MV-4-11 (cell line): ENCODE measurements at places on chromosomes 5 and 9.

GRCh38 chr5:151182524-151182900 is 24.9 kb upstream of the ANXA6 start:
- no peak for DNase-seq

DNA sequence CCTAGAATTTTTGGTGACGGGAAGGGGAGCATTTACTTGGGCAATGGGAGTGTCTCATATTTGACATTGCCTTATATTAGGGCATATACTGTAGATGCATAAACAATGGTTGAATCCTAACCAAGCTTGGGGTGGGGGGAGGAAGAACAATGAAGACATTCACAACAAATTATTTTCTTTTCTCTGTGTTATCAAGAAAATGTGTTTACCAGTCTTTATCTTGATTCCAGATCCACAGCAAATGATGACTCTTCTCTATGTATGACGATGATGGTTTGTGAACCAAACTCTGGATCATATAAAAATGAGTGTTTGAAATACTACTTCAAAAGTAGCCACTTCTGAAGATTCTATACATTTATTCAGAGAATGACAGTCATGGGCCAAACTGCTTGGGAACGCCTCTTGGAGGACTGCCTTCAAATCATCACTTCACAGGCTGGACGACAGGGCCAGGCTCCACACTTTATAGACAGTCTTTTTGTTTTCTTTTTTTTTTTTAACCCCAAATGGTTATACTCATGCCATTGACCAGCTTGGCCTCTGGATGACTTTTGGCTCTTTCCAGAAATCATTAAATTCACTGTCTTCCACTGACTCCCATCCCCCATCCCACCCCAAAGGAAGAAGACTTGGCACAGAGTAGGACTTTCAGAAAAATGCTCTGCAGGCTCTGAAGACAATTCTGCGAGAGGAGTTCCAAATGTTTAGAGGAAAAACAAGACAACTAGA is 123.8 kb upstream of the LIFR start:
- no peak for DNase-seq

DNA sequence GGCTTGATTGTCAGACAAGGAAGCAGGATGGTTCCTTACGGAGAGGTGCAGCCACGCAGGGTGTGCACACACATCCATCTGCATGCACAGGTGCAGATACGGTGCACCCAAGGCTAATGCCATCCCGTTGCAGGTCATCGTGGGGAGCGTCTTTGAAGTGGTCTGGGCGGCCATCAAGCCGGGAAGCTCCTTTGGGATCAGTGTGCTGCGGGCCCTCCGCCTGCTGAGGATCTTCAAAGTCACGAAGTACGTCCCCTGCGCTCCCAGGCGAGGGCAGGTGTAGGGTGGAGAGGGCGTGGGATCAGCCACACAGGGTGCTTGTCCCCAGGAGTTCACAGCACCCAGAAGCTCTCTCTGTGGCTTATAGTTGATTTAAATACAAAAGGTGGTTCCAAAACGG is 106.4 kb downstream of the CACNA1B start:
- no peak for DNase-seq

GRCh38 chr9:81035171-81035570 is 654.2 kb downstream of the TLE1 start:
- no peak for DNase-seq

DNA sequence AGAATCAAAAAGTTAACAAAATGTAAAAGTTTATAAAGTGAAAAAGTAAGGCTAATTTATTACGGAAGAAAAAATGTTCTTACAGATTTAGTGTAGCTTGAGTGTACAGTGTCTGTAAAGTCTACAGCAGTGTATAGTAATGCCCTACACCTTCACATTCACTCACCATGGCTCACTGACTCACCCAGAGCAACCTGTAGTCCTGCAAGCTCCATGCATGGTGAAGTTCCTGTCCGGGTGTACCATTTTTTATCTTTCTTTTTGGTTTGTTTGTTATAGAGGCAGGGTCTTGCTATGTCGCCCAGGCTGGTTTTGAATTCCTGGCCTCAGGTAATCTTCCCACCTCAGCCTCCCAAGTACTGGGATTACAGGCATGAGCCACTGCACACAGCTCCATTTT is 93.6 kb downstream of the MED27 start:
- no peak for DNase-seq

- DNase-seq = no peak
These were observed 10.4 kb upstream of the PDCD1LG2 start for GRCh38 chr9:5499889-5500398.
